HuH-7.5 (cell line): ENCODE measurements at places on chromosomes 7 and 10.
A peak's percentile ranks its signal among the peaks of the same experiment; 100 is the strongest.

DNA sequence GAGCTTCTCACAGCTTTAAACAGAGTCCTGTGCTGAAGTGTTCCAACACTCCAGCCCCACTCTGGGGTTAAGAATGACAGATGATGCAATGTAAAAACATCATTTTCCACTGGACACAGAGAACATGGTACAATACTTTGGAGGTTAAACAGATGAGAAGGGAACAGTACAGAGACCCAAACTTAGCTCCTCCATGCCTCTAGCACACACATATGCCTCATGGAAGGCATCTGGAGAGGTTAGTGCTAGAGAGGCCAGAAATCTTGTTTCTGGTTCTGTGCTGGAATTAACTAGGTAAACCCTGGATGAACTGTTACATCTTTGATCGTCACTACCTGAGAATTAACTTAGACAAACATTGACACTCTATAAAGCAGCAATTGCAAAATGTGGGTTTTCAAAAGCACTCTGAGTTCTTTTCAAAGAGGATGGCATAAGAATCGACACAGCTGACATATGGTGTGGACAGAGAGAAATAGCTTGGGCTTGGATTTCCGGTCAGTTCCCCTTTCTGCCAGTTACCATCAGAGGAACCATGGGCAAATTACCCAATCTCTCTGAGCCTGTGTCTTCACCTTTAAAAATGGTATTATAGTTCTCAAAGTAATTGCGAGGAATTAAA is 81.9 kb downstream of the KCNMA1 start:
- no peak for DNase-seq

GRCh38 chr7:24877790-24878311 is 102.1 kb downstream of the OSBPL3 start:
- no peak for DNase-seq

- DNase-seq: peak; percentile 15
These were observed 28.1 kb upstream of the PLXDC2 start for GRCh38 chr10:19788075-19788686.

- no peak for DNase-seq
These were observed 69.0 kb downstream of the CACNB2 start for GRCh38 chr10:18209241-18209640.

GRCh38 chr7:80583901-80584300 is 54.5 kb upstream of the CD36 start:
- DNase-seq: no peak

DNA sequence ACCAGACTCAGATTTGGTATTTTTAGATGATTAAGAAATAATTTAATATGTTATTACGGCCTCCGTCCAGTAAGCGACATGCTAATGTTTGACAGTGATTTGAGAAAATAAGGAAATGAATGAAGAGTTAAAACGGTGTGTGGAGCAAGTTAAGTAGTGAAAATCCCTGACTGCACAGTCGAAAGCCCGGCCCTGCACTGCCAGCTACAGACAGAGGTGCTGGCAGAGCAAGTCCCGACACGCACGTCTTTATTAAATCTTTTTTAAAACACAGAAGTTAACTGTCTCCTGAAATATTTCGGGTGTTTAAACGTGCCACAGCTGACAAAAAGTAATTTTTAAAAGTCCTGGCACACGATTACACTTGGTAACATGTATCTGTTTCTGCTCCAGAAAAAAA is 293.4 kb upstream of the RNF32 start:
- DNase-seq: no peak

- no peak for DNase-seq
These were observed 103.4 kb upstream of the SEMA3D start for GRCh38 chr7:85290269-85290668.

- no peak for DNase-seq
These were observed 37.9 kb downstream of the ZC3HC1 start for GRCh38 chr7:130013241-130013640.

- DNase-seq: no peak
These were observed 61.2 kb upstream of the ANTXRL start for GRCh38 chr10:46225597-46225996.

DNA sequence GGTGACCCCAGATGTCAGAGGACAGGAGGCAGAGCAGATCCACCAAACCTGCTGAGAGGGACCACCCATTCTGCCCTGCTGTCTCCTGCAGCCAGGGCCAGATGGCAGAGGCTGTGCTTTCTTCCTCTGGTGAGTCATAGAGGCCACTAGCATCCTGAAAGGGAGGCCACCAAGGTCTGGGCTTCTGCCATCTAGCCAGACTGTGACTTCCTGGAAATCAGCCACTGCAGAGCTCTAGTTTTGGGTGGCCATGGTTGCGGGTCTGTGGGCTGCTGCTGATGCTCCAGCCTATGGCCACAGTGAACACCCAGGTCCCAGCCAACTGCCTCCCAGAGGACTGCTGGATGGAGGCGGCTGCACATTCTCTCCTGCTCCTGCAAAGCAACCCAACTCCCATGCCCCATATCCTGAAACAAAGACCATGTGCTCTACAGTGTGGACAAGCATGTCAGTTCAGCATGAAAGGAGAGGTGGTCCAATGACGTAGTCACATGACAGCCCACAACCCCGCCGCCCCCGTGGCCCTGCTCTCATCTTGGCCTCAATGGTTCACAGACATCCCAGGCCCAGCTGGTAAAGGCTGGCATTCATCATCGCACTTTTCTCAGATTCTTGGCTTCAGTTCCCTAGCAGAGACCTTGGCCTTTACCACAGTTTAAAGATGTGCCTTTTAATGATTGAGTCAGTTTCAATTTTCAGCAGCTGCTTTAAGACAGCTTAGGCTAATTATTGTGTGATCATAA is 73.9 kb upstream of the CXCL12 start:
- DNase-seq: no peak

DNA sequence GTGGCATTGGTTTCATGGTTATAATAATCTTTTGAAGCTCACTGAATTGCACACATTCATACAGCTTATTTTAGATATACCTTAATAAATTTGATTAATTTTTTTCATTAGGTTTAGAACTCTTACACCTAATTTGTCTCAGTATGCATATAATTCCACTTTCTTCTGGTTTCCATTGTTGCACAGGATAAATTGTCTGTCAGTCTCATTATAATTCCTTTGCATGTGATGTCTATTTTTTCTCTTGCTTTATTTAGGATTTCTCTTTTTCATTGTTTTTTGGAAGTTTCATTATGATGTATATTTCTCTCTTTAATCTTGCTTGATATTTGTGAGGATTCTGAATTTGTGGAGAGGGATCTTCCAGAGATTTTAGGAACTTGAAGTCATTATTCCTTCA is 84.7 kb downstream of the ARL5B start:
- DNase-seq: no peak

- DNase-seq: no peak
These were observed 26.3 kb upstream of the AKR1B1 start for GRCh38 chr7:134485203-134485602.

DNA sequence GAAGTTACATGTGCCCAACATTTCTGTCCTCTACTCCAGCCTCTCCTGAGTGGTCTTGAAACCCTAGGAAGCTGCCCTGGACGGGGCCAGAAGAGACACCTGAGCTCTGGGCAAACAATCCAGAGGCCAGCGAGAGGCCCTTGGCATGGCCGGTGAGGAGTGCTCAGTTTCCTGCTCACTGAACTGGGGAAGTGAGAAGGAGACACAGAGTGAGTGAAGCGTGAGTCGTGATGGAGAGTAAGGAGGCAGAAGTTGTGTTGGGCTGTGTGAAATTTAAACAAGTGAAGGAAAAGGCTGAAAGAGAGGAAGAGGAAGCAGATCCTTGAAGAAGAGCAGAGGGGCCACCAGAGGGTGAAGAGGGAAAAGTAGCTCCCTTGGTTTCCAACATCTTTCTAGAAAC is 73.2 kb downstream of the WNT2 start:
- no peak for DNase-seq

DNA sequence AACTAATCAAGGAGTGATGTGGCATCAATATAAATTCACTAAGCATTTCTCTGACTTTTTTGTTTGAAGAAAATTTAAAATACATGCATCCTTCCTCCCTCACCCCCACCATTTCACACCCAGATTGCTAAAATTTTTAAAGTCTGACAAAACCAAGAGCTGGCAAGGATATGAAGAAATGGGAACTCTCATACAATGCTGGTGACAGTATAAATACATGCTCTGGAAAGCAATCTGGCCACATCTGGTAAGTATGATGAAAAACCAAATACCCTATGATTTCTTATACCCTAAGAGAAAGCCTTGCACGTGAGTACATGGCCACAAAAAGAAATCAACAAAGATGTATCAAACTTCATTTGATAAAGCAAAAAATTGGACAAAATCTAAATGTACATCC is 31.2 kb downstream of the P4HA1 start:
- DNase-seq: no peak

DNA sequence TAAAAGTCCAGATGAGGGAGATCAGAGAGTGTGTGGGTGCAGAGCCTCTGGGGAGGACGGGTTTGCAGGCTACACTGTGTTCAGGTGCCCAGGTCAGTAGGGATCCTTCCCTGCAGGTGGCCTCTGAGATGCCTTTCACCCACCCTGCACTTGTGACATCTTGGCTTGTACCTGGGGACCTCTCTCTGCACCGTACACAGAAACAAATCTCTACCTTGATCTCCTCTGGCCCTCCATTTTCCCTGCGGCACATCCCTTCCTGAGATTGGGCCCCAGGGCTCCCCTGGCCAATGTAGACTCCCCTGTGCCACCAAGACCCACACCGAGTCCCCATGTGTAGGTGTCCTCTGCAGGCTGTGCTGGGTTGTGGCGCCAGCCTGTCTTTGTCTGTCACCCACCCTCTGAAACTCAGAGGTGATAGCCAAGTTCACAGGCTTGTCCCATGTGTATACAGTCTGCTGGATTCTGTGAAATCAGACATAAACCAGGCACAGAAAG is 140.6 kb downstream of the PTPN20 start:
- DNase-seq: no peak

- no peak for DNase-seq
These were observed 63.3 kb downstream of the NKX6-2 start for GRCh38 chr10:132722394-132723329.

GRCh38 chr10:1577945-1578344 is 159.4 kb downstream of the ADARB2 start:
- no peak for DNase-seq

- no peak for DNase-seq
These were observed 328.6 kb downstream of the DPP6 start for GRCh38 chr7:154380771-154381170.

- no peak for DNase-seq
These were observed 23.7 kb upstream of the TIAL1 start for GRCh38 chr10:119620241-119621077.

DNA sequence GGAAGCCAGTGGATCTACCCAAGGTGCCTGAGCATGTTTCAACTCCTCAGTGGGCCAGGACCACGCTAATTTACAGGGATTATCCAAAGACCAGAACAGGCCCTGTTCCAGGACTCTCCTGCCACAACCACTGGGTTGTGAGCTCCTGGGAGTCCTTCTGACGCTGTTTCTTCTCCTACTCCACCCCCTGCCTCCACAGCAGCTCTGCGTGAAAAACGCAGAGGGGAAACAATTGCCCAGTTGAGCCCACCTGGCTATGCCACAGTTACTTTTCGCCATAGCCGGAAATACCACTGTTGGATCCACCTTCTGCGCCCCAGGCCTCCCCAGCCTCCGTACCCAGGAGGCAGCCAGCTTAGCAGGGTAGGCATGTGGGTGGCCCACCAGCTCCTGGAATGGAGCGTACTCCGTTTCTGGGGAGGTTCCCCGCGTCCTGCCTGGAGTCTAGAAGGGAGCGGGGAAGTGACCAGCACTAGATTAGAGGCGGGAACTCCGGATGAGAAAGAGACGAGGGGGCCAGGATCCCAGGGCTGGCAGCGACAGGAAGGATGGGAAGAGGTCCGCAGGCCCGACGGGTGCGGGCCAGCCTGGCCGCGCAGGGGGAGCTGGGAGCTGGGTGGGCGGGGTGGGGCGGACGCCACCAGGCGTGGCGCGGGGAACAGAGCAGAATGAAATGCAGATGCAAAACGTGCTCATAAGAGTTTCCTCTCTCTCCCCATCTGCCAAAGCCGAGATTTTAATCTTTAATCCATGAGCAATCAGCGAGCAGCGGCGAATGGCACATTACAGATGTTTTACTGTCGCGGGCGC is 32.1 kb upstream of the PAX2 start:
- DNase-seq: no peak

- DNase-seq: no peak
These were observed 22.2 kb upstream of the WNT16 start for GRCh38 chr7:121306565-121306964.

DNA sequence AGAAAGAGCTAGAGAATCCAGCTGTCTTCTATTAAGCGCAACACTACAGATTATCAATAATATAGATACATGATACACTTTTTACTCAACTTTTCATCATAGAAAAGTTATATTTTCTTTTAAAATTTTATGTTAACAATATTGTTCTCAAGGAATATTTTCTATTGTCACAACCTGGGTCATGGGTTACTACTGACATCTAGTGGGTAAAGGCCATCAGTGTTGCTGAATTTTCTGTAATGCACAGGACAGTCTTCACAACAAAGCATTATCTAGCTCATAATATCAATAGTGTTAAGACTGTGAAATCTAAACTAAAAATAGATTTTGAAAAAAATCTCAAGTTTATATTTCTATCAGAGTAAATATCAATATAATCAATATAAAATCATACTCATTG is 209.8 kb downstream of the ZNF33B start:
- DNase-seq: no peak

DNA sequence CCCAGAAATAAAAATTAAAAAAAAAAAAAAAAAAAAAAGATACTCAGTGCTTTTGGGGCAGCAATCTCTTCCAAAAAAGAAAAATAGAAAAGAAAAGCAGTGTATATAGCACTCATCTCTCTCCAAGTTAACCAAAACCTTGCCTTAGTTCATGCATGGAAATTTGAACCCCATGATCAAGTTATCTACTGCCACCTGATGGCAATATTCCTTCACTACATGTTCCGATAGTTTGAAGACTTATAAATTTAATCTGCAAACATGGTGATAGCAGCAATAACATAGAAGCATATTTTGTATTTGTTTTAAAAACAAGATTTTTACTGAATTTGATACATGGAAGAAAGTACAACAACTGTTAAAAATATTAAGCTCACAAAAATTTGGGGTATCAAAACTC is 48.6 kb upstream of the SLIT1 start:
- DNase-seq: peak; percentile 16

- no peak for DNase-seq
These were observed 11.9 kb upstream of the PLEKHS1 start for GRCh38 chr10:113739577-113739976.

- DNase-seq: no peak
These were observed 30.1 kb upstream of the CDHR3 start for GRCh38 chr7:105932835-105933477.

DNA sequence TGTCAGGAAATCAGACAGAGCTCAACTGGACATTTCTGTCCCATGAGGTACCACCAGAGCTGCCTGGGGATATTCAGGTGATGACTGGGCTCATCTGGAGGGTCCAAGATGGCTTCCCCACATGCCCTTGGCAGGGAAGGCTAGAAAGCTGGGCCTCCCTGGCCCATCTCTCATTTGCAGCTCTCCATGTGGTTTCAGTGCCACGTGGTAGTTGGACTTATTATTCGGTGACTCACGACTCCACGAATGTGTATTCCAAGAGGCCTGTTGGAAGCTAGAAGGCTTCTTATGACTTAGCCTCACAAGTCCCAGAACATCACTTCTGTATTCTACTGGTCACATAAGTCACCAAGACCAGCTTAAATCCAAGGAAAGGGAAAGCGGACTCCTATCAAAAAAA is 22.8 kb downstream of the NSMCE4A start:
- DNase-seq: no peak
